ENCODE measurements at places on chromosomes 7 and 10. TPM values are rescaled to one million over a fixed set of nuclear protein-coding genes. Genes with fewer than 3 reads are reported as not detected.

The ACSM6 gene
- total RNA-seq = not detected

The CRPPA gene
- total RNA-seq = 1.4 TPM

- DNase-seq = no peak
Observed at GRCh38 chr7:255038-255435, 34.9 kb upstream of the FOXL3 start.

GRCh38 chr7:82595176-82595575 is 151.6 kb upstream of the CACNA2D1 start:
- DNase-seq = no peak

DNA sequence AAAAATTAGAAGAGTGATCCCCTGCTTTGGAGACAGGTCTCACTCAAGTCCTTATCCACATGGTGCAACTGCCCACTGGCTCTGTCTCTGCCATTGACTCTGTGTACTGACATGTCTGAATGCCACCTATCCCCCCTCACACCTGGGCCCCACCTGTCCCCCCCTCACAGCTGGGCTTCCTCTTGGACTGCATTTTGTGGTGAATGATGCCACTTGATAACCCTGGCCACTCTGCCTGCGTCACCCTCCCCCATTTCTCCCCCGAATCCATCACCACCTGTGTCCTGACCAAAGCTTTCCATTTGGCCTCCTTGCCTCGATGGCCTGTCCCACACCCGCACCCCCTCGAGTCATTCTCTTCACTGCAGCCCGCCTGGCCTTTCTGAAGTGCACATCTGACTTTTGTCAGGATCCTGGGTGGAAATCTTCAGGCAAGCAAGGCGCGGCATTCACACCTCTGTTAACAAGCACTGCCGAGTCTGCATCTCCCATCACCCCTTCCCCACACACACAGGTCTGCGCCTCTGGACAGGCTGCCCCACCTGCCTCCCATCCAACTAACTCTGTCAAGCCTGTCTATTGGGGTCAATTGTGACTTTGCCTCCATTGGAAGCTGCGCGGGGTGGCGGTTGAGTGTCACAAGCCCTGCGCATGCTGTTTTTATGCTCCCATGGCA is 175.3 kb upstream of the KLF14 start:
- peak; percentile 64 for DNase-seq

DNA sequence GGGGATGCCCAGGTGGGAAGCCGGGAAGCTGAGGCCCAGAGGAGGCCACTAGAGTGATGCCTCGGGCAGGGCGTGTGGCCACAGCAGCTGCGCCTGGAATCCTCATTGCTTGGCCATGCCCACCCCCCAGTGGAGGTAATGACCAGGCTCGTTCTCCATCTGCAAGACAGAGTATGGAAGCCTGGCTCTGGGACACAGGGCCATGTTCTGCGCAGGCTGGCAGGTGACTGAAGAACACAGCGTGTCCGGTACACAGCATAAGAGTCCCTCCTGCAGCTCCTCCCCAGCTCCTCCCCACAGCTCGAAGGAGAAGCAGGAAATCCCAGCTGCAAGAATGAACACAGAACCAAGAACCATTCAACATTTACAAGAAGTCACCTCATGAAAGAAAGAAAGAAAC is 64.8 kb downstream of the SMURF1 start:
- DNase-seq = no peak

Data from HT1080 (cell line).